ENCODE measurements at places on chromosomes 7 and 10. TPM values are rescaled to one million over a fixed set of nuclear protein-coding genes. Genes with fewer than 3 reads are reported as not detected.
A peak's percentile ranks its signal among the peaks of the same experiment; 100 is the strongest.

Gene SPDYE16
- not detected for total RNA-seq

Gene OR6V1
- total RNA-seq: not detected

Gene CHAT
- total RNA-seq: not detected

Gene IGF2BP3
- total RNA-seq: 120 TPM

Gene LBX1
- total RNA-seq: 13.7 TPM

DNA sequence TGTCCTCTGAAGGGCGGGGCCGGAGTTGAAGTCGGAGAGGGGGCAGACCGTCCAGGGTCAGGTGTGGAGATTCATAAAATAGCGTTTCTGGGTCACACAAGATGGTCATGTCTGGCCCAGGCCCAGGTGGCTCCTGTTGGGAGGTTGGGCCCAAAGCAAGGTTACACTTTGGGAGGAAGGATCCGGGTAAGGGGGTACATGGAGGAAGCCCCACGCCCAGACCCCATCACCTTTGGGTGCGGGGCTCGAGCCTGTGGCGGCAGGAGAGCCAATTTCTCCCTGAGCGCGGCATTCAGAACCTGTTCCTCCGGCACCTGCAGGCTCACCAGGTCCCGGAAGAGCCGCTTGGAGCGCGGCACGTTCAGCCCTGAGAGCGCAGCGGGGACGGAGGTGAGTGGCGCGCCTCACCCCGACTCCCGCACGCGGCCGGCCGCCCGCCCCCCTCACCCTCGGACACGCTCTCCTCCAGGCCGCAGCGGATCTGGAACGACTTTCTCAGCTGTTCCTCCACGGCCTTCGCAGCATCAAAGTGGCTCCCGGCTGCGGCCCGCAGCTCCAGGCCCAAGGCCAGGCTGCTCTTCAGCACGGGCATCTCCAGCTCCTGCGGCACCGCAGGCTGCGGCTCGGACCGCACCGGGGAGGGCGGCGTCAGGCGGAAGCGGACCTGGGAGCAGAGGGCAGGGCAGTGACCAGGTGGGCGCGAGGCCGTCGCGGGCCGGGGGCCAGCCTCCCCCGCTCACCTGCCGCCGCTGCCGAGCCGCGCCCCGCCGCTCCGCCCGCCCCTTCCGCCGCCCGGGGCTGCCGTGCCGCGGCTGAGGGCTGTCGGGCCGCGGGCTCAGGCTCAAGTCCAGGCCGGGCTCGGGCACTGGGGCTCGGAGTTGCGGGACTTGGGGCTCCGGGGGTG, 644 bp downstream of the PPP1R35 start:
- H3K27me3 ChIP-seq: no peaks in the 10 kb centered on the region
- peak overlapping the region; percentile 69 for H3K4me3 ChIP-seq
- peak overlapping the region; percentile 37 for H3K27ac ChIP-seq
- DNase-seq: peak; percentile 51
- peaks cover 3% of the 10 kb centered on the region for H3K4me1 ChIP-seq

GRCh38 chr7:158382363-158383254, 205.0 kb downstream of the PTPRN2 start:
- no peaks in the 10 kb centered on the region for H3K36me3 ChIP-seq
- no peak overlapping the region for H3K27ac ChIP-seq
- H3K4me3 ChIP-seq: no peak overlapping the region
- no peak for DNase-seq

All from SJCRH30 (cell line).